Stimulated activated CD8-positive, alpha-beta memory T cell treated with anti-CD3 and anti-CD28 coated beads, Interleukin-4, amount 100 ng/mL, for 1 hour (primary cell): ENCODE measurements at places on chromosomes 7 and 10.

- DNase-seq = no peak
These were observed 202.5 kb upstream of the CHRM2 start for GRCh38 chr7:136665878-136666509.

- no peak for DNase-seq
These were observed 473.2 kb downstream of the REEP3 start for GRCh38 chr10:63994371-63994770.

- no peak for DNase-seq
These were observed 50.8 kb downstream of the C10orf120 start for GRCh38 chr10:122648599-122649428.

DNA sequence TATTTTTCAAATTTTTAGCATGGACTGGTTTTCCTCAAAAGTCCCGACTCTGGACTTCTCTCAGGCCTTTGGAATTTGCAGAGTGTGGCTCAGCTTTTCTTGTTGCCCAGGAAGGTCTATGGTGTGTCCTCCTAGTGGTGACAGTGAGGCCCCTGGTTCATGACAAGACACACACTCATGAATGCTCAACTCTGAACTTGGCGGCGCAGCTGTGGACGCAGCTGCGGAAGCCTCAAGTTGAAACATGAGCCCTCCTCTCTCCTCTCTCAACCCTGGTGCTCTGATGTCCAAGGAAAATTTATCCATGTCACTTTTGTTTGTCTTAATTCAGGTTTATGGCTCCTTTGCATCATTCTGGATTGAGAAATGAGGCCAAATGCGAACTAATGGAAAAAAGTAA, 183.9 kb downstream of the HECW1 start:
- DNase-seq = no peak

GRCh38 chr7:115654384-115655214, 376.0 kb downstream of the TFEC start:
- no peak for DNase-seq

- DNase-seq = no peak
These were observed 37.0 kb downstream of the RPA3 start for GRCh38 chr7:7681191-7681935.

GRCh38 chr10:64067009-64067606, 545.9 kb downstream of the REEP3 start:
- DNase-seq = no peak

- no peak for DNase-seq
These were observed 54.8 kb upstream of the CALD1 start for GRCh38 chr7:134724606-134725005.
